ENCODE measurements at places on chromosomes 16 and 17.

DNA sequence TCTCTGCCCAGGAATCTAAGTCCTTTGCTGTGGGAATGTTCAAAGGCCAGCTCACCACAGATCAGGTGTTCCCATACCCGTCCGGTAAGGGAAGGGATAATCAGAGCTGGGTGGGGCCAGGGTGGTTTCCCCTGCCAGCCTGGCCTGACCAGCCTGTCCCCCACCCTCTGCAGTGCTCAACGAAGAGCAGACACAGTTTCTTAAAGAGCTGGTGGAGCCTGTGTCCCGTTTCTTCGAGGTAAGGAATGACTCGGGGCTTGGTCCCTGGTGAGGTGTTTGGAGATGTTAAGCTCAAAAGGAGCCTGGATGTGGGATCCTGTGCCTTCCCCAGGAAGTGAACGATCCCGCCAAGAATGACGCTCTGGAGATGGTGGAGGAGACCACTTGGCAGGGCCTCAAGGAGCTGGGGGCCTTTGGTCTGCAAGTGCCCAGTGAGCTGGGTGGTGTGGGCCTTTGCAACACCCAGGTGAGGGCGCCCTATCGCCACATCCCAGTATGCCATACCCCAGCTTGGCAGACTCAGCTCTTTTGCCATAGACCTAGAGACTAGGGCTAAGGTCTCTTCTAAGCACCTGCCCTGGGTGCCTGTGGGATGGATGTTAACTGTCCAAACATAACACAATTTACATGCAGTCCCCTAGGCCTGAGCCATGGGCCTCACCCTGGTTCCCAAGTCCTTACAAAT, 997 bp downstream of the ACADVL start:
- no peak for DNase-seq

GRCh38 chr16:85514598-85515318, 98.4 kb upstream of the GSE1 start:
- no peak for DNase-seq

GRCh38 chr16:24347556-24347955, 91.4 kb downstream of the CACNG3 start:
- DNase-seq = no peak

DNA sequence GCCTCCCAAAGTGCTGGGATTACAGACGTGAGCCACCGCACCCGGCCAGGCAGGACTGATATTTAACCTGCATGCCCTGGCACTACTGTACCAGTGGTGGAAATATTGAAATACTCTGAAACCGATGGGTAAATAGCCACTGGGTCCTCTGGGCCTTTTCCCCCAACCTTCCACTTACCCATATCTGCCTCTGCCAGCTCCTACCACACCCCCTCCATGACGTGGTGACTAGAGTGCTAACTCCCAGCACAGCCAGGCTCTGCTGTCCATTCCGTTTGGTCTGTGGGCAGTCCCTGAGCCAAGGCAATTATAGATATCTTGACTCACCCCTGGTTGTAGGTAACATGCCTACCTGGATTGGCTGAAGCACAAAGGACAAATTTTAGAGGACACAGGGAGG, 187.8 kb downstream of the PRKCB start:
- no peak for DNase-seq

DNA sequence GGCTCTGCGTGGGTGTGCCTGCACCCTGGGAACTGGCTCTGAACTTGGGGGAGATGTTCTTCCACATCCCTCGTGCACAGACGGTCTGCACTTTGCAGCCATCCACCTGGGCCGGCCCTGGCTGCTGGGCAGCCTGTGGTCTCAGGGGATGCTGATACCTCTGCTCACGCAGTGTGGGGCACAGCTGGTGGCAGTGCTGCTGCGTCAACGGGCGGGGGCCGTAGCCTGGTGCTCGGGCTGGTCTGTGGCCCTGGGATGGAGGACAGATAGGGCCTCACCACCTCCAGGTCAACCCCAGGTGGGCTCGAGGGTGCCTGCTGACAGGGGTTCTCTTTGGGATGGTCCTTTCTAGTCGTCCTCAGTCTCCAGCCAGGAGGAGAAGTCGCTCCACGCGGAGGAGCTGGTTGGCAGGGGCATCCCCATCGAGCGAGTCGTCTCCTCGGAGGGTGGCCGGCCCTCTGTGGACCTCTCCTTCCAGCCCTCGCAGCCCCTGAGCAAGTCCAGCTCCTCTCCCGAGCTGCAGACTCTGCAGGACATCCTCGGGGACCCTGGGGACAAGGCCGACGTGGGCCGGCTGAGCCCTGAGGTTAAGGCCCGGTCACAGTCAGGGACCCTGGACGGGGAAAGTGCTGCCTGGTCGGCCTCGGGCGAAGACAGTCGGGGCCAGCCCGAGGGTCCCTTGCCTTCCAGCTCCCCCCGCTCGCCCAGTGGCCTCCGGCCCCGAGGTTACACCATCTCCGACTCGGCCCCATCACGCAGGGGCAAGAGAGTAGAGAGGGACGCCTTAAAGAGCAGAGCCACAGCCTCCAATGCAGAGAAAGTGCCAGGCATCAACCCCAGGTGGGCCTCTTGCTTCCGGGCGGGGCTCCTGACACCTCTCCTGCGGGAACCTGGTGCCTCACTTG, 36.3 kb downstream of the TSC2 start:
- DNase-seq = no peak

DNA sequence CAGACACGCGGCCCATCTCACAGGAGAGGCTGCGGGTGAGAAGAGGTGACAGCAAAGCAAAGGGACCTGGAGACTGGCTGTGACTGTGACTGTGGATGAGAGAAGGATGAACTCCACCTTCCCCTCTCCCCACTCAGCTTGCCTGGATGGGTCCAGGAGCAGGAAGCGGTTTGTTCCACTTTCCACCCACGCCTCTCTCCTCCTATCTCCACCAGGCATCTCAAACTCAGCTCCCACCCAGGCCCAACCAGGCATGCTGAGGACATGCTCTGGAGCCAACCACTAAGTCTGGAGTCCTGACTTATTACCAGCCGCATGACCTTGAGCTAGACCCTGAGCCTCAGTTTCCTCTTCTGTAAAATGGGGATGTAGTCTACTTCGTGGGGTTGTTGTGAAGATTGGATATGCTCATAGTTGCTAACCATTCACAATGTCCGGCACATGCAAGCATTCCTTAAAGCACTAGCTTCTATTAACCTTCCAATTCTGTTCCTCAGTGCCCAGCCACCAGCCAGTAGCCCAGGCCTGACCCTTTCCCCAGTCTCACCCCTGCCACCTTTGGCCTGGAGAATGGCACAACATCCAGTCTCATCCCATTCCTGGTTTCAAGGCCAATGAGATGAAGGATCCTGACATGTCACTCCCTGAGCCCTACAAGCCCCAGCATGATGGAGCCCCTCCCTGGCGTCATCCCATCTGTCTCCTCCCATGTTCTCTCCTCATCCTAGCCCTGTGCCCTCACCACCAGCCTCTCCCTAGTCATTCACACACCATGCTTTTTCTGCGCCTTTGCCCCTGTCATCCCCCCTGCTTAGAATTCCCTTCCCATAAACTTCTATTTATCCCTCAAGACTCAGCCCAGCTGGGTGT, 2.3 kb downstream of the GAS2L2 start:
- no peak for DNase-seq

DNA sequence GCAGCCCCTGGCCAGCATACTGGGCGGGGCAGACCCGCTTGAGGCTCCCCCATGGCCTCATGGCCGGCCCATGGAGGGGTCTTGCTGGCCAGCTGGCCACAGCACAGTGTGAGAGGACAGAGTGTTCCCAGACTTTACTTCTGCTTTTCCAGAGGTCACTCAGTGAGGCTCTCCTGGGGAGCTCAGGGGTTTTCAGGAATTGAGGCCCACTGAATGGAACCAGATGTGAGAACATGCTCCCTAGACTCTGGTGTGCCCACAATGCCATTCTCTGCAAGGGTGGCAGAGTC, 21.2 kb downstream of the ATP6V0D1 start:
- no peak for DNase-seq

GRCh38 chr17:66215529-66215911, 13.7 kb downstream of the APOH start:
- DNase-seq = no peak

- DNase-seq = no peak
Observed at GRCh38 chr17:65130832-65131231, 6.3 kb upstream of the RGS9 start.

GRCh38 chr17:29909236-29910003, 20.6 kb downstream of the SSH2 start:
- no peak for DNase-seq

GRCh38 chr16:54286366-54287130, at the start of gene IRX3:
TSS of gene IRX3 (minus strand) at chr16:54286787. CDS start at chr16:54286050, 737 bp downstream.
- no peak for DNase-seq

DNA sequence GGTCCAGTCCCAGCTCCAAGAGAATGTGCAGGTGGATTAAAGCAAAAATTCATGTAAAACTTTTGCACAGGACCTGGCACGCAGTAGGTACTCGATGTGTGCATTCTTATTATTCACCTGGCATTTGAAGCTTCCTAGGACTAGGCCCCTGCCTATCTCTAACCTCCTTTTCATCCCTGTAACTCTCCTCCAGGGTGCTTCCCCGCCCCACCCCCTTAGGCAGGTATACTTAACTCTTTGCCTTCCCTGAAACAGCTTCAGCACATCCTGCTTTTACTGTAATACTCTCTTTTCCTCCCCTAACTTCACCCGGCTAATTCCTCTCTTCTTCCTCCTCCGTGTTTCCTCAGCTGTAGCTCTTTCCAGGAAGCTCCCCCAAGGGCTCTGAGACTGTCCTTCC, 54.8 kb downstream of the CDK5R1 start:
- no peak for DNase-seq

DNA sequence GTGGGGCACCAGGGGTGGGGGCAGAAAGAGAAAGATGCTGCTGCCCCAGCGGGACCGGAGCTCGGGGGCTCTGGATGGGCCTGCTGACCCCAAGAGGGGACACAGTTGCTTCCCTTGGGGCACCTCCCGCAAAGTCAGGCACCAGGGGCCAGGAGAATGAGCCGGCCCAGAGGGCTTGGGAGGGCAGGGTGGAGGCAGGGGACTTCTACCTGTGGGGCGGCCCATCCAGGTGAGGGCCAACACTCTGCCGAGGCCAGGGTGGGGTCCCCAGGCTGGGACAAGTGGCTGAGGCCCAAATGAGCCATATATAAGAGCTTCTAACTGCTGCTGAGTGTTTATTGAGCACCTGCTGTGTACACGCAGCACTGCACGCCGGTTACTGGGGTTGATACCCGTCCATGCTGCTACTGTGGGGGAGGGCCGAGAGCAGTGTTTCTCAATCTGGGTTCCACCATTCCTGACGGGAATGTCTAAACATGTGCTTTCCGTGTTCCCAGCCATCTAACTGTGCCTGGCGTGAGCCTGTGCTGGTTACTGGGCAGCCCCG, 211.7 kb upstream of the GSE1 start:
- DNase-seq = no peak

GRCh38 chr17:51720439-51720838, 438.1 kb downstream of the CA10 start:
- no peak for DNase-seq

GRCh38 chr16:87657621-87658192, 55.4 kb downstream of the JPH3 start:
- DNase-seq = no peak

DNA sequence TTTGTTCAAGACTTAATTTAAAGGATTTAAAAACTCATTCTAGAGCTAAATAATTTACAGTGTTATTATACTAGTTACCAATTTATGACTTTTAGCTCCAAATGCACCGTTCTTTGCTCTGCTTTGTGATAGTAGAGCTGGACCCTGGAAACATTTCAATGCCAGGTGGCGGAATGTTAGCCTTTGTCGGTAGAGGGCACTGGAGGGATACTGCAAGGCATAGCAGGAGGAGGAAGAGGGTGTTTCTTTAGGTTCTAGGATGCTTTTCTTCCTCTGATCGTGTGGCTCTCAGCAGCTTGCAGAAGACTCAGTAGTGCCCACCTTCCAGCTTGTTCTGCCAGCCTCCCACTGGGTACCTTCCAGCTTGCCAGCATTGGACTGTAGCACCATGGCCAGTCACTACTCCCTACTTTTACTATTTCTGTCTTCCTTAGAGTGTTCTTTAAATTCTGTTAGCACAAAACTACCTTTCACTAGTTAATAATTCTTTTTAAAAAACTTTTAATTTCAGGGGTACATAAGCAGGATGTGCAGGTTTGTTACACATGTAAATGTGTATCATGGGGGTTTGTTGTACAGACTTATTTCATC, 325.3 kb downstream of the UTP18 start:
- no peak for DNase-seq

DNA sequence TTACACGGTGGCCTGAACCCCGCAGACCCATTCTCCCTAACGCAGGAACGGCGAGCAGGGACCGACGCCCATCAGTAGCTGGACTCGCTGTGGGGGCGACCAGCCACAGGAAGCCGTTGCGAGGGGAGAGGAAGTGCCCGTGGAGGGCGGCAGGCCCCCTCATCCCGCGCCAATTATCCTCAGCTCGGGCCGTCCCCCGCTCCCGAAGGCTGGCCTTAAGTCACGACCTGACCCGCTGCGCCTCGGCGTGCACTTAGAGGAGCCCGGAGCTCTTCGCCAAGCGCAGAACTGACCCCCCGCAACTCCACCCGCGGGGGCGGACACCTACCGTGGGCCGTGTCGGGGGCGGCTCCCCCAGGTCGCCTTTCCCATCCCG, 401 bp downstream of the ARL16 start:
- no peak for DNase-seq

- DNase-seq = no peak
Observed at GRCh38 chr17:56831369-56832095, 2.2 kb downstream of the C17orf67 start.

GRCh38 chr17:31431098-31431851, 39.8 kb downstream of the RAB11FIP4 start:
- DNase-seq = no peak

DNA sequence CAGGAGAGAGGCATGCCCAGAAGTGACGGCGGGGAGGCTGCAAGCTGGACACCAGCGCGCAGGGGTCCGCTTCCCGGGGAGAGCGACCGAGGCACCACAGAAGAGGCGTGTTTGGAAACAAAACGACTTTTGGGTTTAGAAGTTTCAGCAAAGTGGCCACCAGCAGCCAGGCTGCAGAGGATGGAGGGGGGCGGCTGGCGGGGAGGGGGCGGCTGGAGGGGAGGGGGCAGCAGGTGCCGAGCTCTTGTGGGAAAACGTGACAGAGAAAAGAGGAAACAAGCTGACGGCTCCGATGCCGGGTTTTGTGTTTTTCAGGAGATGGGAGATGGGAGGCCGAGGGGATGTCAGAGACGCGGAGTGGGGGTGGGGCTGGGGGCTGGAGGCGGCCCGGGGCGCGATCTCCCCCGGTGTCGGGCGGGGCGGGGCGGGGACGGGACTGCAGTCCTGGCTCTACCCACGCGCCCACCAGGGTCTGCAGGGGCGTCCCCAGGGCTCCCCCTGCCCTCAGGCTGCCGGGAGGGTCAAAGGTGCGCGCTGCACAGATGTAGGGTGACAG, 32.1 kb upstream of the RPH3AL start:
- no peak for DNase-seq

- no peak for DNase-seq
Observed at GRCh38 chr17:16943541-16944333, 28.2 kb downstream of the TNFRSF13B start.

All from stimulated activated CD4-positive, alpha-beta T cell treated with anti-CD3 and anti-CD28 coated beads, Interleukin-12 subunit alpha, Interleukin-12 subunit beta, amount 100 ng/mL, for 24 hours (primary cell).